ENCODE measurements at places on chromosomes 16 and 17. TPM values are rescaled to one million over a fixed set of nuclear protein-coding genes. Genes with fewer than 3 reads are reported as not detected.

The GAS2L2 gene
- 0.11 TPM for total RNA-seq

The PRKCB gene
- 0.24 TPM for total RNA-seq

The RASL10B gene
- total RNA-seq = 0.10 TPM

The KCNH6 gene
- not detected for total RNA-seq

The UTP18 gene
- total RNA-seq = 69.3 TPM

The TMC5 gene
- 8.0 TPM for total RNA-seq

The SLC9A5 gene
- total RNA-seq = 1.8 TPM

The ZNF771 gene
- total RNA-seq = 6.2 TPM

The ZNF624 gene
- total RNA-seq = 3.3 TPM

The KRTAP4-3 gene
- not detected for total RNA-seq

The HSPB9 gene
- total RNA-seq = not detected
